ENCODE measurements at places on chromosomes 4 and X.

- peak; percentile 1 for DNase-seq
These were observed 18.7 kb downstream of the FAM184B start for GRCh38 chr4:17762726-17763125.

- DNase-seq = peak; percentile 66
These were observed 10.1 kb downstream of the WDR1 start for GRCh38 chr4:10106421-10107039.

DNA sequence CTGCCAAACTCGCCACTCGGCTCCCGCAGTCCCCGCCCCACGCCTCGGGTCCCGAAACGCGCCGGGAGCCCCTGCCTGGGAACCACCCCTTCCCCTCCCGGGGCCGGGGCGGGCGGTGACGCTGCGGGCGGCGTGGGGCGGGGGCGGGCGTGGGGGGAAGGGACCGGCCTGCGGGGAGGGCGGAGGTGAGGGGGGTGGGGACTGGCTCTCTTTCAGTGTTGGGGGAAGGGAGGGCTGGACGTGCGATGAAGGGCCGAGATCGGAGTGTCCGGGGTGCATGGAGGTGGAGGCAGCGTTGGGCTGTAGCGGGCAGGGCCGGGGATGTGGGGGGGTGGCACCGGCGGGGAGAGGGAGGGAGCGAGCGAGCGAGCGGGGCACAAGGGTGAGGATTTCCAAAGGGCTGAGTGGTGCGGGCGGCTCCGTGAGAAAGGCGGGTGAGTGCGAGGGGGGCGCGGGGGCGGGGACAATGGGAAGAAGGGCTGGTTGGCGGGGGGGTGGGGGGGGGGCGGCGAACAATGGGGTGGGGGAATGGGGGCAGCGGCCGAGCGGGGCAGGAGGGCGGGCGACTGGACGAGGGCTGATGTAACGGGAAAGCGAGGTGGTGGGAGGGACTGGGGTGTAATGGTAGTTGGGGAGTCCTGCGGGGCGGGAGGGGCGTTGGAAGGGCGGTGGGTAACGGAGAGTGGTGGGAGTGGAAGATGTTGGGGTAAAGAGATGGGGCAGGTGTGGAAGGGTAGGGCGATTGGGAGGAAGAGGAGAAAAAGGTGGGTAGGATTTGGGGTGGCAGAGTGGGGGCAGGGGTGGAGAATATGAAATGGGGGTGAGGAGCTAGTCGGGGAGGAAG lies 578 bp downstream of the DCUN1D4 start:
- DNase-seq = peak; percentile 39

DNA sequence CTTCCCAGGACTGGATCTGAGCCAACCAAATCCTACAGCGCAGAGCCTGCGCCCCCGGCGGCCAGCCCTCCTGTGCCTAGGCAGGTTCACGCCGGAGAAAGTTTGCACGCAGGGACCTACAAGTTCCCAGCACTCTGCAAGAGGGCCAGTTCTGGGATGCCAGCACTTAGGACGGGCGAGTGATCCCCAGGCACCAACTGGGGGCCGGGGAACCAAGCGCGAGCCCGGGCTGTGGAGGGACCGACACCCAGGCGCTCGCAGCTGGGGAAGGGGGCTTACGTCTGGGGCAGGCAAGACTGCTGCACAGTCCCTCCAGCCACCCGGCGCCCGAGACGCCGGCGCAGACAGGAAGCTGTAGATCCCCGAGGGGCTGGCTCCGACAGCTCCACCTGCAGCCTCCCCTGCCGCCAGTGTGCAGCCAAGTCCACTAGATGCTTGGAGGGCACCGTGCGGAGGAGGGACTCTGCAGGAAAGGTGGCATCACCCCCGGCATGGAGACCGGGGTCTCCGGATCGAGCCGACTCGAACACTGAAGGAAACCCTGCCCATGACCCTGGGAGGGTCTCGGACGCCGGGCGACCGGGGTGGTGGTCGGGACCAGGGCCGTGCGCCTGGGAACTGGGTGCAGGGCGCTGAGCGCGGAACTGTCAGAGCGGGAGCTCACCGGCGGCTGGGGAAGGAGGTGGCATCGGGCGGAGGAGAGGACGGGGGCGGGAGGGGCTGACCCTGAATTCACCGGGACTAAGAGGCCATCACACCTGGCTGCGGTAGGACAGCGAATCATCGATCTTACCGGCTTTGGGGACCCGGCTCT lies 566 bp downstream of the CORIN start:
- peak; percentile 47 for DNase-seq

DNA sequence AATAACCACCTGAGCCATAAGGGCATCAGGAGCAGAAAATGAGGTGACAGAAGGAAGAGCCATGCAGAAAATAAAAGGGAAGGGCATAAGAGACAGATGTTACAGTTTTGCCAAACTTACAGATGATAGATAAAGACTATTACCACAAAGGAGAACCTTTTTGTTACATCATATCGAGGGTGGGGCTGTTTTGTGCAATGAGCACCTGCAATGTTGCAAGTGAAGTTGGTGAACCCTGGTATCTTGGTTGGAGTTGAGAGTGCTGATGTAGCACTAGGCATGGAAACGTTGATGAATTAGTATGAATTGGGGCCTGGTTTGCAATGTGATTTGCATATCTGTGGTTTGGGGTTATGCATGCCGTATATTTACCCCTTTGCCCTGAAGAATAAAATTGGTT lies 119.8 kb upstream of the TEX13D start:
- peak; percentile 48 for DNase-seq

GRCh38 chr4:123397144-123398065 lies 810 bp downstream of the SPRY1 start:
- peak; percentile 36 for DNase-seq

GRCh38 chrX:124548571-124548970 lies 202.2 kb downstream of the SH2D1A start:
- no peak for DNase-seq

- no peak for DNase-seq
These were observed 1.7 kb upstream of the AFAP1 start for GRCh38 chr4:7941111-7941964.

GRCh38 chr4:186201535-186202230 lies 10.3 kb downstream of the CYP4V2 start:
- peak; percentile 49 for DNase-seq

- DNase-seq = no peak
These were observed 25.7 kb upstream of the TMPRSS11A start for GRCh38 chr4:67988991-67989390.

GRCh38 chrX:129590596-129590995 lies 50.5 kb downstream of the OCRL start:
- no peak for DNase-seq

- no peak for DNase-seq
These were observed 552.7 kb downstream of the RAPGEF2 start for GRCh38 chr4:159655547-159655946.

DNA sequence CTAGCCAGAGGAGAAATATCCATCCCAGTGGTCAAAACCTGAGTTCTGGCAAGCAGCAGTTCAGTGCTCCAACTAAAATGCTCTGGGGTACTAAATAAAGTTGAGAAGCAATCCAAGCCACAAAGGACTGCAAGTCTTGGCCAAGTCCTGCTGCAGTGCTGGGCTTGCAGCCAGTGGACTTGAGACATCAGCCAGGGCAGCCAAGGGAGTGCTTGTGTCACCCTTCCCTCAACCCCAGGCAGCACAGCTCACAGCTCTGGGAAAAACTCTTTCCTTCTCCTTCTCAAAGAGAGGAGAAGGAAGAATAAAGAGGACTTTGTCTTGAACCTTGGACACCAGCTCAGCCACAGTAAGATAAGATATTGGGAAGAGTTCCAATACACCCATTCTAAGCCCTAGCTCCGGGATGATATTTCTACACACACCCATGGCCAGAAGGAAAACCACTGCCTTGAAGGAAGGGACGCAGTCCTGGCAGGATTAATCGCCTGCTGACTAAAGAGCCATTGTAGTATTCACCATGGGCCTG lies 99.8 kb downstream of the PTCHD1 start:
- no peak for DNase-seq

GRCh38 chr4:142728233-142728632 lies 117.9 kb downstream of the INPP4B start:
- no peak for DNase-seq

DNA sequence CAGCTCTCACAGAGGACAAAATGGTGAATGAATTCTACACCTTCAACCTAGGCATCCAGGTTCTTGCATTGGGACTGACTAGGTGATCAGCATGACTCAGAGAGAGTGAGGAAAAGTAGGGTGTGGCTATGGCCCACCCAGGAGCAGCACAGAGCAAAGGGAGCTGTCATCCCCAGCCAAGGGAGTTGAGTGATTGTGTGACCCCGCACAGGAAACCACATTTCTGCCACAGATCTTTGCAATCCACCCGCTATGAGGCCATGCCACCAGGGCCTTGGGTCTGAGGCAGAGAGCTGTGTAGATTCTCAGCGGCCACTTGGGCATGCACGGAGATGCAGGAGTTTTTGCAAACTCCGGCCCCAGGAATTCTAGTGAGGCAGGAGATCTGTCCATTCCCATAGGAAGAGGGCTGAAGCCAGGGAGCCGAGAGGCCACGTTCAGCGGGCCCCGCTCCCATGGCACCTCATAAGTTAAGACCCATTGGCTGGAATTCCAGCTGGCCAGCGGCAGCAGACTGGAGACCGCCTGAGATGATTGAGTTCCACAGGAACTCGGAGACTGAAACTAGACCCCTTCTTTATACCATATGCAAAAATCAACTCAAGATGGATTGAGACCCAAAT lies 75.9 kb downstream of the NAA11 start:
- no peak for DNase-seq

- DNase-seq = no peak
These were observed 53.9 kb downstream of the FAT4 start for GRCh38 chr4:125368671-125369081.

- DNase-seq = no peak
These were observed 52.4 kb upstream of the IGFBP7 start for GRCh38 chr4:57162499-57163019.

DNA sequence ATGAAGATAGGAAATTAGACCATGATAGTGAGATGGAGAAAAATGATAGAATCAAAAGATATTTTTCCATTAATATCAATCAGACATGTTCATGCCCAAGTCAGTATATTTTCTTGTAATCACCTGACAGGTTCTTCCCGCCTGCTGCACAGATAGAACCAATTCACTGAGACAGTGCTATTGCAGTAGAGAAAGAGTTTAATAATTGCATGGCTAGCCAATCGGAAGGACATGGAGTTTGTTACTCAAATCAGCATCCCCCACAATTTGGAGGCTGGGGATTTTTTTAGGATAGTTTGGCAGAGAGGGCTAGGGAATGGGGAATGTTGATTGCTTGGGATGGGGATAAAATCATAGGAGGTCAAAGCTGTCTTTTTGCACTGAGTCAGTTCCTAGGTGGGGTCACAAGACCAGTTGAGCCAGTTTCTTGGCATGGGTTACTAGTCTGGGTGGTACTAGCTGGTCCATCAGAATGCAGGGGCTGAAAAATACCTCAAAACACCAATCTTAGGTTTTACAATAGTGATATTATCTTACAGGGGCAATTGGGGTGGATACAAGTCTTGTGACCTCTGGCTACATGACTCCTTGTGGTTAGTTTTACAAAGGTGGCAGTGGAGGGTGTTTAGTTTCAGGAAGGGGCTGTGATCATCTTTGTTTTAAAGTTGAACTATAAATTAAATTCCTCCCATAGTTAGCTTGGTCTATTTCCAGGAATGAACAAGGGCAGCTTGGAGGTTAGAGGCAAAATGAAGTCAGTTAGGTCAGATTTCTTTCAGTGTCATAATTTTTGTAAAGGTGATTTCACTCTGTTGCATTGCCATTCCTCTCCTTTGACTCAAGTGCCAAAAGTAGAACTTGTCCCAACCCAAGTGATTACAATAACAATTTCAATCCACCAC lies 100.3 kb upstream of the PDE5A start:
- DNase-seq = no peak

DNA sequence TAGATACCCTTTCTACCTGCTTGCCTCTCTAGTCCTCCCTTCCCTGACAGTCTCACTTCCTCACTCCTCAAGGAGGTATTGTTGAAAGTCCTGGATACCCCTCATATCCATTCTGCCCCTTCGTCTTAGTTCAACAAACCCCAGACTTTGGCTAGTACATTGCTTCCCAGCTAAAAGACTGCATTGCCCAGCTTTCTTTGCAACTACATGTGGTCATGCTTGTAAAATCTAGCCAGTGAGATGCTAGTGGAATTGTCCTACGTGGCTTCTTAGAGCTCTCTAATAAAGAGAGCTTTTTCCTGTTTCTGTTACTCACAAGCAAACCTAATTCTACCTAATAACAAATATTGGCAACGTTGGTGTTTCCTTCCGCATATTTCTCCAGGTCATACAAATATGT lies 237.9 kb upstream of the PSAPL1 start:
- no peak for DNase-seq

DNA sequence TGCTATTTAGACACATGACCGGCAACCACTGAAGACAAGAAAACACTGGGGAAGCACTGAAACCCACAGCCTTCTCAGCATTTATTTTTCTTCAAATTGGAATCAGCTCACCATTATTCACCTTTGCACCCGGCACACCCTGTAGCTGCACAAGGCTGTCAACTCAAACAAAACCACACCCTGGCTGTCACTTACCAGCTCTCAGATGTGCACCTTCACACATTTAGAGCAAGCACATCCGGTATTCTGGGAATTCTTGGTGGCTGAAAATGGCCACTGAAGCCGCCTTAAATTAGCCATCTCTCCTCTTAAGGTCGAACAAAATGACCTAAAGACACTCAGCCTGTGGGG lies 5.9 kb downstream of the ZFYVE28 start:
- peak; percentile 88 for DNase-seq

DNA sequence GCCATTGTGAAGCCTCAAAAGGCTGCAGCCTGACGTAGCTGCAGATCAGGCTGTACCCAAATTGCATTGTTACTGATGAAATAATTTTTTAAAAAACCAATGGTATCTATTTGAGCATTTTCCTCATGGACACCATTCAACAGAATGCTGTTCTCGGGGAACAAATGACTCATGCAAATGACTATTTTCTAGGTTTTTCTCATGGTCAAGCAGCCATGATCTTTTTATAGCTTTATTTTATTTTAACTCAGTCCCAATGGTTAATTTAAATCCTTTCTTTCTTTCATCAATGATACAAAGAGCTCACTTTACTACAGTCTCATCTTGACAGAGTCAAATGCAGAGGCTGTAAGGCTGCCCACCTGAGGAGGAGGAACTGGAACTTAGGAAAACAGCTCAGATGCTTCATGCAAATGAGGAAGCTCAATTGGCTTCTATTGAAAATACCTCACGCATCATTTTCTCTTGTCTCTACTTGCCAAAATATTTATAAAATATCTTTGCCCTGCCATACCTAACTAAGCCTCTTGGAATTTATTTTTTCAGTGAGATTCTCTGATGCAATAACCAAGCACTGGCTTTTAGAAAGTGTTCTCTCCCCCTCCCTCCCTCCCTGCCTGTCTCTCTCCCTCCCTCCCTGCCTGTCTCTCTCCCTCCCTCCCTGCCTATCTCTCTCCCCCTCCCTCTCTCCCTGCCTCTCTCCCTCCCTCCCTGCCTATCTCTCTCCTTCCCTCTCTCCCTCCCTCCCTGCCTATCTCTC lies 81.0 kb downstream of the SORBS2 start:
- DNase-seq = no peak

- DNase-seq = no peak
These were observed 51.6 kb upstream of the IL2 start for GRCh38 chr4:122508083-122508482.

- no peak for DNase-seq
These were observed 397.5 kb upstream of the PRKX start for GRCh38 chrX:4110964-4111363.

- no peak for DNase-seq
These were observed 29.8 kb downstream of the CD99L2 start for GRCh38 chrX:150868625-150869024.

- DNase-seq = no peak
These were observed 149.8 kb downstream of the CHM start for GRCh38 chrX:85897362-85898126.

- DNase-seq = no peak
These were observed 47.0 kb downstream of the KLHL15 start for GRCh38 chrX:23980011-23980441.

GRCh38 chr4:561426-561825 lies 14.7 kb downstream of the TMEM271 start:
- no peak for DNase-seq

GRCh38 chr4:28373191-28373590 lies 1512.5 kb downstream of the STIM2 start:
- no peak for DNase-seq

Measured in CD4-positive, alpha-beta T cell treated with Interferon alpha-2 for 1 hour (primary cell).